ENCODE measurements at places on chromosomes 4 and X.

DNA sequence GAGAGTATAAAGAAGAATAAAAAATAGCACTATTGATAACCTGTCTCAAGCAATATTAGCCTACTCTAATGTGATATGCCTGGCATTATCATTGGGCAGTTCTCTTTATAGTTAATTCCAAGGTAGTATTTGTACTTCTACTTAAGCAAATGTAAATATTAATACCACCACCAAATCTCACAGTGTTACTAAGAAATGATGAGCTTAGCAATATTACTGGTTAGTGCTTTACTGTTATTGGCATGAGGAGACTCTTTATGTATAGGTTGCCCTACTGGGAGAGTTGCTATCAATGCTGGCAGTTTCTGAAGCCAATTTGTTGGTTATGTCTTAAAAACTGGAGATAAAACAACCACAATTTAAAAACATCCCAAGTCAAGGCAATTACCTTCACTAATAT is 155.7 kb downstream of the CDS1 start:
- no peak for DNase-seq

GRCh38 chr4:46505131-46505530 is 115.2 kb upstream of the GABRA2 start:
- DNase-seq, result no peak

GRCh38 chrX:68690936-68691501 is 43.6 kb downstream of the STARD8 start:
- no peak for DNase-seq

DNA sequence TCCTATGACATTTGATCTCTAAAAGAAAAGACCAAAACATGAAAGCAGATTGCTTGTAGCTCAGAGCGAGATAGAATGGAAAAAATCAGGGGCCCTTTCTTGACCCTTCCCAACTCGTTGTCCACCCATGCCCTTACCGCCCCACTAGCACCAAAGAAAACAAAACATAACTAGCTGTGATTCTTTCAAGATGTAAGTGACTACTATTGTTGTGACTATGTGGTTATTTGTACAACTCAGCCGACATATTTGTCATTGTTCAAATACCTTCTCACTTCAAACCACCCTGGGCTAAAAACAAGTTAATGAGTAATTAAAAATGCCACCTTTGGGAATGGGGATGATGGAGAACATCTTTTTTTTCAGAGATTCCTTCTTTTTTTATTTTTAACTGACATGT is 171.2 kb upstream of the GPC4 start:
- no peak for DNase-seq

DNA sequence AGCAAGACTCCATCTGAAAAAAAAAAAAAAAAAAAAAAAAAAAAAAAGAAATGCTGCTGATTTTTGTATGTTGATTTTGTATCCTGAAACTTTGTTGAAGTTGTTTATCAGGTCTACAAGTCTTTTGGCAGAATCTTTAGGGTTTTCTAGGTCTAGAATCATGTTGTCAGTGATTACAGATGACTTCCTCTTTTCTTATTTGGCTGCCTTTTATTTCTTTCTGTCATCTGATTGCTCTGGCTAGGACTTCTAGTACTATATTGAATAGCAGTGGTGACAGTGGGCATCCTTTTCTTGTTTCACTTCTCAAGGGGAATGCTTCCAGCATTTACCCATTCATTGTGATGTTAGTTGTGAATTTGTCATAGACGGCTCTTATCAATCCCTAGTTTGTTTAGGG is 334.4 kb downstream of the SPRY1 start:
- DNase-seq, result no peak

- no peak for DNase-seq
These were observed 143.6 kb downstream of the FNIP2 start for GRCh38 chr4:158912390-158912789.

GRCh38 chrX:41507919-41508318 is 60.8 kb downstream of the NYX start:
- no peak for DNase-seq
